Stimulated activated CD4-positive, alpha-beta T cell treated with anti-CD3 and anti-CD28 coated beads, TNF-alpha, amount 100 ng/mL, for 48 hours (primary cell): ENCODE measurements at places on chromosomes 3 and 15.
A peak's percentile ranks its signal among the peaks of the same experiment; 100 is the strongest.

DNA sequence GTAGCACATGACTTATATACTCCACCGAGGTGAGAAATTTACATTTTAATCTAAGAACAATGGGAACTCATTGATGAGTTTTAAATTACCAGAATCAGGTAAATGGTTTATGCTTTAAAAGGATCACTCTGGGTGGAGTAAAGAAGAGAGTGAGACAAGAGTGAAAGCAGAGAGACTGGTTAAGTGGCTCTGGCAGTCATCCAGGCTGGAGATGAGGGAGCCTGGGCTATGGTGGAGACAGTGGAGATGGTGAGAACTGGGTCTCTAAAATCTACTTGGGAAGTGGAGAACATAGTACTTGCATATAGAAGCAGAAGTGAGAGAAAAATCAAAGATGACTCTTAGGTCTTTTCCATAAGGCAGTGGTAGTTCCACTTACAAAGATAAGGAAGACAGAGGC, 37.1 kb upstream of the SLC25A36 start:
- DNase-seq: no peak

GRCh38 chr3:152334761-152335160, 66.0 kb downstream of the MBNL1 start:
- no peak for DNase-seq

GRCh38 chr15:40591389-40591788, 2.7 kb upstream of the KNL1 start:
- DNase-seq: no peak

DNA sequence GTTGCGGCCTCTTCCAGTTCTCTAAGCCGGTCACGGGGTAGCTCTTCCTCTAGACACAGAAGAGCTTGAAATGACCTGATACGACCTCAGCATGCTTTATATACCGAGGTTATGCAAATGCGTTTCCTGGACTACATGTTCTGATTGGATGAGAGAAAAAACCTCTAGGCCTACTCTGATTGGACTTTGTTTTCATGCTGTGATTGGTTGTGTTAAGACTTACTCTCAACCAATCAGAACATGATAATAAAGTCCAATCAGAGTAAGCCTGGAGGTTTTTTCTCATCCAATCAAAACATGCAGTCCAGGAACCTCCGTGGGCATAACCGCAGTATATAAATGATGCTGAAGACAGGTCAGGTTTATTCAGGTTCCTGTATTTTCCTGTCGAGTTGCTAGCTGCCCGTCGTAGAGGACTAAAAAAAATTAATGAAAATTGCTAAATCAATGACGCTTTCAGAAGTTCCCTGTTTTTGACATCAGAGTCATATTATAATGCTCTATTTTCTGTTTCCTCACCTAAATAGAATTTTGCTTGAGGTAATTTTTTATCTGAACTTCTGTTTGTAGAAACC, 177.4 kb downstream of the POTEB3 start:
- no peak for DNase-seq

- no peak for DNase-seq
Observed at GRCh38 chr3:27358372-27358771, 10.8 kb downstream of the NEK10 start.

DNA sequence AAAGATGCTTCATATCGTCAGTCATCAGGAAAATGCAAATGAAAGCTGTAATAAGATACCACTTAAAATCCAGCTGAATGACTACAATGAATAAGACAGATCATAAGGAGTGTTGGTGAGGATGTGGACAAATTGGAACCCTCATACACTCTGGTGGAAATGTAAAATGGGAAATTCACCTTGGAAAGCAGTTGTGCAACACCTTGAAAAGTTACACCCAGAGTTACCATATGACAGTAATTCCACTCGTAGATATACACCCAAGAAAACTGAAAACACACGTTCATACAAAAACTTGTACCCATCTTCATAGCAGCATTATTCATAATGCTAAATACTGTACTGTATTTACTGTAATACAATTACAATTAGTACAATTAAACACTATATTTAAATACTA, 2.3 kb downstream of the TTC23 start:
- no peak for DNase-seq

GRCh38 chr15:57354436-57355123, 21.7 kb upstream of the CGNL1 start:
- no peak for DNase-seq

DNA sequence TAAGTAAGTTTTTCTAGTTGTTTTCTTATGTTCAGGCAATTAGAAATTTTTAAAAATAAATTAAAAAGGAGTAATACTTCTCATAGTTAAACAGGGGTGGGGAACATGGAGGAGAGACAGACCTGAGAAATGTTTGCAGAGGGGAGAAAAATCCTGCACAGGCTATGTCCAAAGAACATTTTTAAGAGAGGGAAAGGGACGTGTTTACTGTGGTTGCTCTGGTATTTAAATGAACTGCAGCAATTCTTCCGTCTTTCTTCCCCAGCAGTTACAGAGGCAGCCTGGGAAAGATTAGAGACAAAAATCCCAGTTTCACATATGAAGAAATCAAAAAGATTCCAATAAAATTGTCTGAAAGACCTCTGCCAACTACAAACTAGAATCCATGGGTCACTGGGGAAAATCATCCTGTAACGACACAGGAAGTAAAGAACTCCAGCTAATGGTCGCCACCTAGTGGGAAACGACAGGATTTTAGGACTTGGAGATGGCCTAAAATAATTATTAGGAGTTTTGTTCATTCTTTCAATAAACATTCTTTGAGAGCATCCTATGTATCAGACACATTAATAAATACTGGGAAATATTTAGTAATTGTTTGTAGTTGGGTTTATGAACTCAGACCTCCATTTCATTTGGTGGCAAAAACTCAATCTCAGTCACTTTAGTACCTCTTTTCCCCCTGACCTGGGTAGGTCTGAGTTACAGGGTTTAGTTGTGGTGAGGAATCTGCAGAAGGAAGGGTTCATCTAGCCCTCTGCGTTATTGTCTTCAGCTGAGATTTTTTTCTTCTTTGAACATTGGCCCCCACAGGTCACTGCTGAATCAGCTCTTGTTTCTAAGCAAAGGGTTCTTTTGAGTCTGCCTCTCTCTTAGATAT, 69.9 kb upstream of the GOLIM4 start:
- DNase-seq: peak; percentile 4

GRCh38 chr15:77470235-77470634, 49.5 kb downstream of the HMG20A start:
- no peak for DNase-seq

DNA sequence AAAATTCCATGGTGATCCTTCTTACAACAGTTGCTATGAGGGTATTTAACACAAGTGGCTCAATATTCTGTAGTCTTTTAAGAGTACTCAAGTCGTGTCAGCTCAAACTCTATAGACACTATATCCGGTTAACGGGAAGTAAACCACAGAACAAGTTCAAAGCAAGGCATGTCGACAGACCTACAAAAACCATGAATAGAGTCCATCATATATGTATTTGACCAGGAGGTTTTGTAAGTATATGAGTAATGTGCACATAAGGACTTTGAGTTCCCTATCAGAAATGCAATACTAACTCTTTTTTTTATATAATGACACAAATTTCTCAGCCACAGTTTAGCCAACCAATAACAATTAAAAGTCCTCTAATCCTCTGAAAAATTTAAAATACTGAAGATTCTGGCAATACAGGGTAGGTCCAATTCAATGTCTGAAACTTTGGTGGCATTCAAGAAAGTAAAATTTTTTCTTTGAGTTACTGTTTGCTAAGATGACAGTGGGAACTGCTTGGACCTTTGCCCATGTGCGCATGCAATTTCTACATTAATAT, 93.7 kb downstream of the NEK10 start:
- DNase-seq: no peak

GRCh38 chr15:67032608-67033007, 32.8 kb upstream of the SMAD3 start:
- no peak for DNase-seq

DNA sequence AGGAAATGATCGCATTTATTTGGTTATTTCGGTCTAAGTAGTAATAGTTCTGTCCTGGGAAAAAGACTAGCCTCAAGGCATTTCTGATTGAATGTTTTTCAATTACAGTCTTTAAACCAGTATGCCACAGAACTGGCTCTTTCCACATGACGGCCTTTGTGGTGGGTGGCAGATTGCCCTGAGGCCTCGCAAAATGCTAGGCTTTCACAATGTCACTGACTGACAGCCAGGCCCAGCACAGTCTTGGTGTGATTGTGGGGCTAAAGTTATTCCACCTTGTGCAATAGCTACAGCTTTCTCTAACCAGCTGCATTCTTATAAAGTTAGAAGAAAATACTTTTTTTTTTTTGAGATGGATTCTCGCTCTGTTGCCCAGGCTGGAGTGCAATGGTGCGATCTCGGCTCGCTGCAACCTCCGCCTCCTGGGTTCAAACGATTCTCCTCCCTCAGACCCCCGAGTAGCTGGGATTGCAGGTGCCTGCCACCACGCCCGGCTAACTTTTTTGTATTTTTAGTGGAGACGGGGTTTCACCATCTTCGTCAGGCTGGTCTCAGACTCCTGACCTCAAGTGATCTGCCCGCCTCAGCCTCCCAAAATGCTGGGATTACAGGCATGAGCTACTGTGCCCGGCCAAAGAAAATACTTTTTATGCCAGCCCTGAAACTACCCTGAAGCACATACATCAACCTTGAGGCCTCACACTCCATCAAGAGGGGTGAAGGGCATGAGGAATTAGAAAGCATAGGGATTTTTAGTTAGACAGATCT, 2.5 kb upstream of the ADIPOQ start:
- DNase-seq: no peak

GRCh38 chr15:69046781-69047180, 32.3 kb downstream of the NOX5 start:
- no peak for DNase-seq

- no peak for DNase-seq
Observed at GRCh38 chr15:62343397-62343796, 178.3 kb upstream of the C2CD4B start.

GRCh38 chr3:86176445-86176784, 814.5 kb downstream of the VGLL3 start:
- DNase-seq: no peak

DNA sequence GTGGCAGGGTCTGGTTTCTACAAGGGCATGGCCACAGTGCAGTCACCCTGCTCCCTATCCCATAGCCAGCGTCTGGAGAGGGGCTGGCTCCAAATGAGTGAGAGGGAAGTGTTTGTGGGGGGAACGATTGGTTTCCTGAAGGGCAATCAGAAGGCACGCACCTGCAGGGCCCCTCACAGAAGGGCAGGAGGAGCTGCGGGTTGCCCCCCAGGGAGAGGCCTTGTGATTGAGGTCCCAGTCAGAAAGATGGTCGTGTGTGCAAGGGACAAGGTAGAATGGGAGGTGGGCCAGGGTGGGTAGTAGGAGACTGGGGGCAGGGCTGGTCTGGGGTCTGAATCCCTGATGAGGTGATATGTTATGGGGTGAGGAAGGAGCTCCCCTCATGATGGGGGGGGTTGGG, 35.8 kb downstream of the LIMD1 start:
- DNase-seq: no peak

- no peak for DNase-seq
Observed at GRCh38 chr3:194034346-194035336, 101.3 kb upstream of the HES1 start.
